Activated CD8-positive, alpha-beta T cell treated with anti-CD3 and anti-CD28 coated beads, Interleukin-2, amount 10 ng/mL, durations not matched to agents 7 days and 5 days (primary cell): ENCODE measurements at places on chromosomes 11 and 22.

DNA sequence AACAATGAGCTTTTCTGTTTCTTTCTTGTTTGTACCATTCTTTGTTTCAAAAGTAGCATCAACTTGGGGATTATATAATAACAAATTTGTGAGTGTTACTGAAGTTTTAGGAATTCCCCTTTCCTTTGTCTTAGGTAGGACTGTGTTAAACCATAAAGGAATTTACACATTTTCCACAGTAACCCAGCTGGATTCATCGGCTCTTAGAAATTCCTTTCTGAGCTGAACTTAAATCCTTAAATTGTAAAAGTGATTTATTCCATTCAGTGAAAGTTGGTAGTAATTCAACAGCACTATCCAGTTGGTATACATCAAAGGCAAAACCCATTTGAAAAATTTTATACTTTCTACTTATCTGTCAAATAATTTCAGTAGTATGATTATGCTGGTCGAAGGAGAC is 11.8 kb downstream of the EMSY start:
- DNase-seq: no peak

DNA sequence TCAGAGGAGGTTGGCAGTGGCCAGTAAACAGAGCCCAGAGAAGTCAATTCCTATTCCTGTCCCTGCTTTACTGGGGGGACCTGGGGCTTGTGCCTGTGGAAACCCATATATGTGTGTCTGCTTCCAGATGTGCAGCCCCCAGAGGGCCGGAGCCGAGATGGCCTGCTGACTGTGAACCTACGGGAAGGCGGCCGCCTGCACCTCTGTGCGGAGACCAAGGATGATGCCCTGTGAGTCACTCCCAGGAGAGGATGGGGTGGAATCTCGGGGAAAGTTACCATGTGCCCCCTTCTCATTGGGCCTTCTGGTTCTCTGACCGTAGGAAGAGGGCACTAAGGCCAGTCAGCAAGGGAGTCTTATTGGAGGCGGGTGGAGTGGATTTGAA is 5.3 kb downstream of the PLEKHB1 start:
- no peak for DNase-seq

DNA sequence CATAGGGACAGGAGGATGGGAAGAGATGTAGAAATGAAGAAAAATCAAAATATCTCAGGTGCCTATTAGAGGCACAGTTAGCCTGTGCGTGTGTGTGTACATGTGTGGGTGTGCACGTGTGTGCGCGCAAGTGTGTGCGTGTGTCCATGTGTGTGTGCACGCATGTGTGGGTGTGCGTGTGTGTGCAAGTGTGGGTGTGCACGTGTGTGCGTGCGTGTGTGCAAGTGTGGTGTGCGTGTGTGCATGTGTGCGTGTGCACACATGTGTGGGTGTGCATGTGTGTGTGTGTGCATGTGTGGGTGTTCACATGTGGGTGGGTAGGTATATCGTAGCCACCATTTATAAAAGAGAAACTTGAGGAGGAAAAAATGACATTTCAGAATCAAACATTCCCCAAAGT is 9.4 kb downstream of the CRYBB2 start:
- DNase-seq: no peak

GRCh38 chr11:33147559-33147958 is 13.7 kb downstream of the CSTF3 start:
- DNase-seq: no peak
